ENCODE measurements at places on chromosomes 2 and 18.

- peak; percentile 28 for DNase-seq
These were observed 807 bp upstream of the NEU4 start for GRCh38 chr2:241808051-241808720.

DNA sequence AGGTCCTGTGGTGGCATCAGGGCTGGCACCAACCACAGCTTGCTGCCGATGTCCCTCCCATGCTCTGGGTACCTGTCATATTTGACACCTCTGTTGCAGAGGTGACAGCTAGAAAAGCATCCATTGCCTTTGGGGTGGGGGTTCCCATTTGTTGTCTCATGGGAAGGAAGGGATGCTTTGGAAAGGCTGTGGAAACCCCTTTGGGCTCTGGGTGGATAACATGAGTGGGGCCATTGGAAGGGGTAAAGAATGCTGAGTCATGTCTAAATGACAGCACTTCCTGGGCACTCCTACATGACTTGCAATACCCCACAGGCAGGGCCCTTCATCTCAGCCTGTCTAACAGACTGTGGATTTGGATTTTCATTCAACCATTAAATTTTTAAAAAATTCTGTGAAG, 27.8 kb downstream of the CTIF start:
- DNase-seq, result no peak

GRCh38 chr18:65227970-65228369, 522.8 kb upstream of the CDH7 start:
- DNase-seq, result no peak

DNA sequence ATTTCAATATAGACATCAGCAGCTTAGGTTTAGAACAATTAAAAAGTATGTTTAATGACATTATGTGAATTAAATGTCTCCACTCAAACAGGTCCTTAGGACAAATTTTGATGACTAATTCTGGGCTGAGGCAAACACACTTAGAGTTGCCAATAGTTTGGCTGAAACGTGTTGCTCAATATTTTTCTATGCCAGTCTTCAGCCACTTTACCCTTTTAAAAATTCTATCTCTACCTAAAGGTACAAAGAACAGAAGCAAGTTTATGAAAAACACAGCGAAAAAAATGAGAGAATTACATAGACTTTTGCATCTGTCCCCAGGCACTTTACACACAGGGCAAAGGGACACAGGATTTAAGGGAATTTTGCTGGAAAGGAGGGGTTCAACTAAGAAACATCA, 4.5 kb downstream of the IDH1 start:
- DNase-seq, result no peak

All from colonic mucosa (tissue), 4 donors.